CD4-positive, alpha-beta T cell treated with Interleukin-1 beta for 1 hour (primary cell): ENCODE measurements at places on chromosomes 2 and 18.

- no peak for DNase-seq
These were observed 62.6 kb downstream of the NFATC1 start for GRCh38 chr18:79458131-79458838.

- DNase-seq: no peak
These were observed 1073.4 kb upstream of the ZEB2 start for GRCh38 chr2:145593280-145593679.

- DNase-seq: no peak
These were observed 10.2 kb downstream of the USP37 start for GRCh38 chr2:218557941-218558340.

GRCh38 chr2:217714287-217714751 lies 288.5 kb downstream of the TNS1 start:
- DNase-seq: no peak
